ENCODE measurements at places on chromosomes 2 and 18.

DNA sequence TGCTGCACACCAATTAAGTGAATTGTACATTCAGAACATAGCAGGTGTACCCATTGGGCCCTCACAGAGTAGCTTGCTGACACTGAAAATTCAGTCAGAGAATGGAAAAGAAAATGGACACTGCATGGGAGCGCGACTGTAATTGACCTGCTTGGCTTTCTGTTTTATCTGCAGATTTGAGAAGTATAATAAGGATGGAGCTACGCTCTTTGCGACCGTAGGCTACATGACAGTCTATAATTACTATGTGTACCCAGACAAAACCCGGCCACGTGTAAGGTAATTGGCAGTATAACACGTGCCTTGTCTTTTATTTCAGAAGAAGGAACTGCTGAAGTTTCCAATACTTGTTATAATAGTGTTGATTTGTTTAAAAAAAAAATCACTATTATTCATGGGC is 33.5 kb upstream of the METAP1D start:
- no peak for DNase-seq

GRCh38 chr2:55839182-55839819 is 84.3 kb downstream of the EFEMP1 start:
- no peak for DNase-seq

GRCh38 chr2:148653437-148653836 is 8.9 kb downstream of the EPC2 start:
- DNase-seq, result no peak

DNA sequence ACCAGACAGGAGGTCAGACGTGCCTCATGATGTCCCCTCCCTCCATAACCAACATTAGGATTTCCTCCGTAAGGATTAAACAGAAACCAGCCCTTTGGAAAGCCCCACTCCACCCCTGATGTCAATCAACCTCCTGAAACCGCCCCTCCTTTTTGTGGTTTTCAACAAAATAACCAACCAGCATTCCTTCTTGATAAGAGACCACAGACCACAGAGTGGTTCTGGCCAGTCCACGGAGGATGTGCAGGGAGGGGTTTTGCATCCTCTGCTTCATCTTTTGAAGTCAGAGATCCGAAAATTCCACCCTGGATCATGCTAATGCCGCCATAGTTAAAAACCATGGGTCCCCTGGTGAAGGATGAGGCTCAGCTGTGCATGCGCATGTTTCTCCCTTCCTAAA is 180.0 kb upstream of the CCDC150 start:
- no peak for DNase-seq

DNA sequence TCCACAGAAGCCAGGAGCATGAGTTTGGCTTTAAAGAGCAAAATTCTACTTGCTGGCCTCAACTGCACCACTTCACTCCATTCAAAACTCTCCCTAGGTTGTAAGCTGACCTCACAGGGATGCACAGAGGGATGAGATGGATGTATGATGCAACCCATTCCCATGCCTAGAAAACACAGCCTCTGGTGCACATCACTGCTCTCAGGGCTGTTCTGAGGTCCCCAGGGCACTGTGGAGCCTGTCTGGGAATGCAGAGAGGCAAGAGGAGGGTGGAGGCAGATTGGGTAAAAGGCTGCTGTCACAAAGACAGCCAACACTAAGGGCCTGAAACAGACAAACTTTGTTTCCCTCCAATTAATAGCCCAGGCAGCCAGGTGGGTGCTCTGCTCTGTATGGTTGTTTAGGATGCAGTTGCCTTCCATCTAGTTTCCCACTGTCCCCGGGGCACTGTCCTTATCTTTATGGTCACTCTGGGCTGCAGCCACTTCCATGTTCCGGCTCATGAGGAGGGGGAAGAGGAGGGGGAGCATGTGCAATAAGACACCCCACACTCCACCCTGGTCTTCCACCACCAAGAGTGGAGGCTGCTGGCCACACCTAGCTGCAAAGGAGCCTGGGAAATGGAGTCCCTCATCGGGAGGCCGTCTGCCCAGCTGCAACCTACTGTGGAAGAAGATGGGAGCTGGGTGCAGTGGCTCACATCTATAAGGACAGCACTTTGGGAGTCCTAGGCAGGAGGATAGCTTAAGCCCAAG is 7.0 kb downstream of the GPR45 start:
- DNase-seq, result no peak

GRCh38 chr2:238689331-238689730 is 158.6 kb upstream of the TWIST2 start:
- DNase-seq, result no peak

- no peak for DNase-seq
These were observed 677.6 kb upstream of the ID2 start for GRCh38 chr2:8004250-8004681.

GRCh38 chr2:49858113-49858490 is 703.8 kb upstream of the FSHR start:
- DNase-seq, result no peak

GRCh38 chr2:239762655-239763269 is 262.4 kb downstream of the NDUFA10 start:
- no peak for DNase-seq

DNA sequence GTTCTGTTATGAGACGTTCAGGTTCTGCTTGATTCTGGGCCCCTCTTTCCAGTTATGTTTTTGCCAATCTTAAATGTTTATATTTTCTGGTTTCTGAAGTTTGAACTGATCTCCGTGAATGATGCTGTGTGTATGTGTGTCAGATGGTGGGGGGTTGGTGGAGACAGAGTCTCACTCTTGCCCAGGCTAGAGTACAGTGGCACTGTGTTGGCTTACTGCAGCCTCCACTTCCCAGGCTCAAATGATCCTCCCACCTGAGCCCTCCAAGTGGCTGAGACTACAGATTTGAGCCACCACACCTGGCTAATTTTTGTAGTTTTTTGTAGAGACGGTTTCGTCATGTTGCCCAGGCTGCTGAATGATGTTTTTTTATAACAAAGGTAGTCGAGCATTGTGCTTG is 45.9 kb downstream of the PSMD14 start:
- DNase-seq, result no peak

- DNase-seq, result no peak
These were observed 103.8 kb upstream of the RFX8 start for GRCh38 chr2:101578671-101579070.

DNA sequence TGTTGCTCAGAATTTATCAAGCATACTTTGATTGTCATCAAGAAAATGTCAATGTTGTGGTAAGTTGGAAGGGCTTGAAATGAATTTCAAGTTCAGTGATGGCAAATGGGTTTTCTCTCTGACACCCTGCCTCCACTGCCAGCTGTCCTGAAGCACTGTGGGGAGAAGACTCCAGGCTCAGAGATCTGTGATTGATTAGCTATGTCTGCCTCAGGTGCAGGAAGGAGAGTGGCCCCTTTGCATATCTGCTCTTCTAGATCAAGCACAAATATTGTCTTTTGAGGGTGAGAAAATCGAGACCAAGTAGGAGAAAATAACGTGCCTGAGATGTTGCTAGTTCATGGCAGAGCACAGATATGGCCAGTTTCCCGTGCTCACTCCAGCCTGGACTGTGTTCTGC is 178.8 kb upstream of the GLI2 start:
- DNase-seq, result no peak

- no peak for DNase-seq
These were observed 230.5 kb downstream of the FIGN start for GRCh38 chr2:163505281-163505680.

DNA sequence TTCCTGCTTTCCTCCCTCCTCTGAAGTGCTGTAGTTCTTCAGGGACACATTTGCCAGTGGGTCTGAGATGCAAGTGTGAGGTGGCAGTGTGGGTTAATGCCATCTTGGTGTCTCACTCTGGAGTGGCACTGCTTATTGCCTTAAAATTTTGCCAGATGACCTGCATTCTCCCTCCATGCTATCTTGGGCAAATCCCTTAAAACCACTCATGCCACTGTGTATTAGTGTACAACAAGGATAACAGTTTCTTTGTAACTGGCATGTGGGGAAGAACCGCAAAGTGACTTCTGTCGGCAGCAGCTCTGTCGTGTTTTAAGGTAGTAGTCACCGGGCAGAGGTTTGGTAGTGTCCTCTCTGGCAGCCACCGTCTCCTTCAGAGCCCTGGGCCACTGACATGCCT is 124.2 kb downstream of the NEDD4L start:
- no peak for DNase-seq

GRCh38 chr2:78977661-78978145 is 47.8 kb upstream of the REG3G start:
- DNase-seq, result no peak

GRCh38 chr2:28429636-28430376 is 37.1 kb downstream of the FOSL2 start:
- DNase-seq, result no peak

GRCh38 chr2:211498551-211499205 is 942.3 kb downstream of the CPS1 start:
- DNase-seq, result no peak

DNA sequence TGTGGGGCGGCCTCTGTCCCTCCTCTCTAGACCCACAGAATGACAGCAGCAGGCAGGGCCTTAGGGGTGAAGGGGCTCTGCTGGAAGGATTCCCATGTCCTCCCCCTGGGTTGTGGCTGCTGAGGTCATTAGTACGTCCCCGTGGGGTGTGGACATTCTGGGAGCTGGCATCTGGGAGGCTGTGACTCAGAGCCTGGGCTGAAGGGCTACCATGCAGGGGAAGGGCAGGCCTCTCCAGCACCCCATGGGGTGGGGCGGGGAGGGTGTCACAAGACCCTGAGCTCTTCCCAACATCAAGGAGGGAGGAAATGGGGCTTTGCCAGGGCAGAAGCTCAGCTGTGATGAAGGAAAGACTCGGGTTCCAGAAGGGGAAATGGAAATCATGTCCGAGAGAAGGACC is 105.8 kb upstream of the SMAD2 start:
- DNase-seq, result no peak

- peak; percentile 50 for DNase-seq
These were observed 1500.6 kb upstream of the TMEFF2 start for GRCh38 chr2:193695367-193695766.

- DNase-seq, result peak; percentile 16
These were observed 378.8 kb downstream of the SLC4A3 start for GRCh38 chr2:220006152-220006621.

- DNase-seq, result no peak
These were observed 13.9 kb upstream of the PXDN start for GRCh38 chr2:1758171-1758570.

DNA sequence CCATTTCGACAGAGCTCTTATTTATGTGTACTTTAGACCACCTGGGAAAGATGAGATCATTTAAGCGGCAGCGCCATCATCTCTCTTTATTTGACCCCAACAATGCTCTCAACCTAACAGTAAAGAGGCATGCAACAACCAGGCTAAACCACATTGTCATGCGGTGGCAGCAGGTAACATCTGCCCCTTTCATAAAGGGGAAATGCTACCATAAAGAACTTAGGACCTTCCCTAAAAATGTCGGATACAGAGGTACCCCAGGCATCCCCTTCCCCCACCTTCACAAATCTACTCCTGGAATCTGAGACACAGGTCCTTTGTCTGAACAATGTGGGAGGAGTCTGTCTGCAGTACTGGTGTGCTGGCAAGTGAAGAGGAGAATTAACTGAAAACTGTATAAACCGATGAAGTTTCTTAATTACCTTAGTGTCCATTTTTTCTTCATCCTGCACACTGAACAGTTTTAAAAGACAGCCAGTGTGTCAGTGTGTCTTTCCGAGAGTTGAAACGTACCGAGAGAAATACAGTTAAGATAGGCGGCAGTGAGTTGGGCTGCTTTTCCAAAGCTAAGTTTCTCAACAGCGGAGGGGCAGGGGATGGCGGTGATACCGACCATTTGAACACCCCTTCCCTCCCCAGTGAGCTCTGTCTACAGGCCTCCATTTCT is 1.9 kb downstream of the MEX3C start:
- DNase-seq, result peak; percentile 62

- DNase-seq, result no peak
These were observed 19.5 kb upstream of the FAM136A start for GRCh38 chr2:70321370-70321769.

- no peak for DNase-seq
These were observed 46.6 kb downstream of the CFAP221 start for GRCh38 chr2:119590873-119591272.

DNA sequence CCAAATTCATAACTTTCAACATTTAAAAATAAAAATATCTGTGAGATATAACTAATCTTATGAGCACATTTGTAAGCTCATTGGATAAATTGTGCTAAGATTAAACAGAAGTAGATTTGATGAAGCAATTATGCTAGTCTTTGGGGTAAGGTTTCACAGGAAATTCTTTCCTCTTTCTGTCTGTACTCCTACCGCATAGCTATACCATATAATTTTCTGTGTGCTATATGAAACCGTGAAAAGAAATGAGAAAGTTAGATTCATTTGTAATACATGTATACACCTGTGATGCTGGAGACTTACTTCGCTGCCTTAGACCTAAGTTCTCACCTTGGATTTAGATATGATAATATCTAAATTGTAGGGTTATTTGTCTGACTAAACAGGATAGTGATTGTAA is 184.7 kb downstream of the PPP1R1C start:
- no peak for DNase-seq

GRCh38 chr2:151827564-151828142 is 568 bp downstream of the ARL5A start:
- DNase-seq, result no peak

GRCh38 chr2:20592106-20593071 is 58.5 kb downstream of the HS1BP3 start:
- DNase-seq, result no peak

DNA sequence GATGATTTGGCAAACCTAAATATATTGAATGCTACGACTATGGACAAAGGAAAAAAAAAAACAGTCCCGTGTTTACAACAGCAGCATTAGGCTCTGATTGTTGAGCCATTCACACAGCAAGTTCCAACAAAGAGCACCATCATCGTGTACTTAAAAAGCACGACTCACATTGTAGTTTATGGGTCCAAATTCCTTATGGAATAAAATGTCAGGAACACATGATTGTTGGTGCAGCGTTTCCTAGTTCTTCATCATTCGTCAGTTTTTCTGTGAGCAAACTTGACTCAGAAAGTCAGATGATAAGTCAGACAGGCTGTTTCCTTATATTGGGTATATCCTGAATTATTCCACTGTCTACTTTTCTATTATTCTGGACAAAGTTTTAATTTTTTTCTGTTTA is 10.0 kb upstream of the KIDINS220 start:
- DNase-seq, result no peak

DNA sequence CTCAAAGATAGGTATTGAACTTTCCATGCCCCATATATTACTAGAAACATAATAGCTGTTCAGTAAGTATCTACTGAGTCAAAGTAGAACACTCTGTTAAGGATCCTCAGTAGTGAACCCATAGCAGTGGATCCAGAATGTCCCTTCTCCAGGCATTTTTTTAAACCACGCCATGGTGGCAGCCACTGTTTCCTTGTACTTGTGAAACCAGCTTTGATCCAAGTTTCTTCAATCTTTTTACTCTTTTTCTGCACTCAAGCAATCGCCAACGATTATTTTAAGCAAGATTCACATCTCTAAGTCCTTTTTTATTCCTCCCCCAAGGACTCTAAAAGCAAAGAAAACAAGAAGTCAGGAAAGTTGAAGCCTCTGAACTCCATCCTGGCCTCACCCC is 291.2 kb upstream of the SLC14A2 start:
- no peak for DNase-seq

- DNase-seq, result no peak
These were observed 138.7 kb downstream of the SPP2 start for GRCh38 chr2:234189230-234189629.

- no peak for DNase-seq
These were observed 78.0 kb upstream of the RPL31 start for GRCh38 chr2:100924122-100924519.

GRCh38 chr2:1136067-1136466 is 185.4 kb downstream of the SNTG2 start:
- no peak for DNase-seq

All from G401 (cell line).